Cortex of kidney (tissue), 1 donor: ENCODE measurements at places on chromosomes 12 and 14.

DNA sequence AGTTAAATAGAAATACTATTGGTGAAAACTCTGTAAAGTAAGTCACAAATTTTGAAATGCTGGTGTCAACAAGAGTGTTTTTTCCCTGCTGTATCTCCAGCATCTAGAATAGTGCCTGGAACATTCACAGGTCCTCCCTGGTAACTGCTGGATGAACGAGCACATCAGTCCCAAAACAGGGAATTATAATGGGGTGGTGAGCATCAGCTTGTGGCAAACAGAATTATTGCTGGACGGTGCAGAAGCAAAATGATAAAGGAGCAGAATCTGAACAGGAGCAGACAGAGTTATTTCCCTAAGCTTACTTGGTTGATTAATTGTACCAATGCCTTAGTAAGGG lies 129.9 kb downstream of the GRIP1 start:
- DNase-seq = no peak

GRCh38 chr14:94355191-94355794 lies 32.2 kb upstream of the SERPINA6 start:
- DNase-seq = no peak

DNA sequence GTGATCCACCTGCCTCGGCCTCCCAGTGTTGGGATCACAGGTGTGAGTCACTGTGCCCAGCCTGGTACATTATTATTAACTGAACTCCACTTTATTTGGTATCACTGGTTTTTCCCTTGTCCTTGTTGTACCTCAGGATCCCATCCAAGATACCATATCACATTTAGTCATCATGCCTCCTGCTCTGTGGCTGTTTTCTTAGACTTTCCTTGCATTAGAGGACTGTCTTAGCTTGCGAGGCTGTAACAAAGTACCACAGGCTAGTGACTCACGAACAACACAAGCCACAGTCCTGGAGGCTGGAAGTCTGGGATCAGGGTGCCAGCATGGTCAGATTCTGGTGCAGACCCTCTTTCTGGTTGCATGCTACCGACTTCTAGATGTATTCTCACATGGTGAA lies 12.2 kb downstream of the KLC1 start:
- DNase-seq = no peak

GRCh38 chr12:108896336-108896735 lies 16.4 kb downstream of the DAO start:
- no peak for DNase-seq

GRCh38 chr14:89550821-89551220 lies 133.8 kb upstream of the FOXN3 start:
- no peak for DNase-seq

DNA sequence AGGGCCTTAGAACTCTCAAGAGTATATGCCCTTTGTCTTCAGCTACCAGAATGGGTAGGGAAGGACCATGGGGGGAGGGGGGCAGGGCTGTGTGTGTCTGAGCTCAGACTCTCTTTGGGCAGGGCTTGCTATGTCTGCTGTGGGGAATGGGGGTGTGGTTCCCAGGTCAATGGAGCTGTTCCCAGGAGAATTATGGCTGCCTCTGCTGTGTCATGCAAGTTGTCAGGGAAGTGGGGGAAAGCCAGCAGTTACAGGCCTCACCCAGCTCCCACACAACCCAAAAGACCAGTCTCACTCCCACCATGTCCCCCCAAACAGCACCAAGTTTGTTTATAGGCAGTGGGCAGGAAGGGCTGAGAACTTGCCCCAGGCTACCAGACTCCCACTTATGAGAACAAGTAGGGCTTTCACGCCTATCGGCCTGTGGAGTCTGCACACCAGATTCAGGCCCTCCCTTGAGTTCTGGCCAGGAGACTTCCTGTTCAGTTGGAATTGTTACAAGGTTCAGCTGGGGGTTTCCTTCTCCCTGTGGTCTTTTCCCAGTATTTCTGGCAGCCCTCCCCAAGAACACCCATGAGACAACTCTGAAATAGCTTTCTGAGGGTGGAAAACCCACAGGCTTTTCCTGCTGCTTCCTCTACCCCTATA lies 6.1 kb upstream of the SERPINA11 start:
- no peak for DNase-seq

DNA sequence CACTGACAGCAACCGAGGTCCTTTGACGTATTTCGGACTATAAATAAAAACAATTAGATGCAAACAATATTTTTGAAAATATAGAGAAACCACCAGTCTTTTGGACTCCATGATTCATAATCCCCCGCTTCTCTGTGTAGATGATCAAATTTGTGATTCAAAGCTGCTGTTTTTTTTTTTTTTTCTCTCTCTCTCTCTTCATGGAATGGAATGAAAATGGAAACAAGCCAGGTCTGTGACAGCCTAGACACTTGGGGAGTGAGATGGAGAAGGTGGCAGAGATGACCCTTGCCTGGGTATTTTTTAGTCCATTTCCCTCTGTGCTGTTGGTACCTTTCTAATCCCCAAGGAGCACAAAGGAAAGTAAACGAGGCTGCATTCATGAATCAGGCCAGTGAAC lies 248.5 kb downstream of the GLT1D1 start:
- DNase-seq = no peak

GRCh38 chr12:106248312-106248845 lies 559 bp upstream of the CKAP4 start:
- no peak for DNase-seq

GRCh38 chr12:14850929-14851663 lies 7.8 kb upstream of the ART4 start:
- DNase-seq = no peak

DNA sequence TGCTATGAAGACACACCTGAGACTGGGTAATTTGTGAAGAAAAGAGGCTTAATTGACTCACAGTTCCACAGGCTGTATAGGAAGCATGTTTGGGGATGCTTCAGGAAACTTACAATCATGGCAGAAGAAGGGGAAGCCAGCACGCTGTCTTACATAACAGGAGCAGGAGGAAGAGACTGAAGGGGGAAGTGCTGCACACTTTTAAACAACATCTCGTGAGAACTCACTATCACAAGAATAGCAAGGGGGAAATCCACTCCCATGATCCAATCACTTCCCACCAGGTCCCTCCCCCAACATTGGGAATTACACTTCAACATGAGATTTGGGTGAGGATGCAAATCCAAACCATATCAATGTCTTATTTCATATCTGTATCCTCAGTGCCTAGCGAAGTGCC lies 307.2 kb downstream of the ATP23 start:
- DNase-seq = no peak

- DNase-seq = no peak
Measured at GRCh38 chr12:49750027-49750995, 9.0 kb downstream of the TMBIM6 start.
